Mucosa of descending colon (tissue), 3 donors: ENCODE measurements at places on chromosomes 11 and 22. TPM values are rescaled to one million over a fixed set of nuclear protein-coding genes. Genes with fewer than 3 reads are reported as not detected.
A peak's percentile ranks its signal among the peaks of the same experiment; 100 is the strongest.

Gene KRTAP5-11
- total RNA-seq = not detected

Gene COMMD9
- total RNA-seq = 35.4 TPM

Gene OR8D4
- total RNA-seq = 1.3 TPM

GRCh38 chr22:41091132-41092022, 1.0 kb upstream of the EP300 start:
- DNase-seq = peak; percentile 99

- DNase-seq = no peak
Measured at GRCh38 chr11:126640186-126640585, 284.7 kb downstream of the ST3GAL4 start.

- no peak for DNase-seq
Measured at GRCh38 chr11:129698212-129698611, 117.4 kb upstream of the TMEM45B start.

GRCh38 chr11:113073290-113073953, 112.2 kb downstream of the NCAM1 start:
- no peak for DNase-seq

DNA sequence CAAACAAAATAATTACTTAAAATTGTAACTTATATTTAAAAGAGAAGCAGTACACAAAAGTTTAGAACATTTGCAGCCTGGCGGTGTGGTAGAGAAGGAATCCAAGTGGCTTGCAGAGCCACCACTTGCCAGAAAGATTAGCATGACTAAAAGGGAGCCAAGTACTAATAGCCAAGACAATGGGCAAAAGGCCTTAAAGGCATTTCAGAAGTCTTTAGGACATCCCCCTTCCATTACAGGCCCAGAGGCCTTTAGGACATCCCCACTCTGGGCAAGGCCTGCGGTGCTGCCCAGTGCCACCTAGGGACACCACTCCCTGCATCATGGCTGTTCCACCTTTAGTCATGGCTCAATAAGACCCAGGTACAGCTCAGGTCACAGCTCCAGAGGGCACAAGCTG, 32.4 kb downstream of the TMEM225 start:
- no peak for DNase-seq

- DNase-seq = no peak
Measured at GRCh38 chr11:11243590-11244469, 109.2 kb downstream of the CSNK2A3 start.

- peak; percentile 94 for DNase-seq
Measured at GRCh38 chr11:96306933-96307775, 35.8 kb downstream of the MAML2 start.

- DNase-seq = no peak
Measured at GRCh38 chr11:111795334-111795985, 29.3 kb upstream of the PPP2R1B start.
